ENCODE measurements at places on chromosomes 11 and 22.

- no peak for DNase-seq
These were observed 16.1 kb downstream of the POU2AF1 start for GRCh38 chr11:111362887-111363411.

DNA sequence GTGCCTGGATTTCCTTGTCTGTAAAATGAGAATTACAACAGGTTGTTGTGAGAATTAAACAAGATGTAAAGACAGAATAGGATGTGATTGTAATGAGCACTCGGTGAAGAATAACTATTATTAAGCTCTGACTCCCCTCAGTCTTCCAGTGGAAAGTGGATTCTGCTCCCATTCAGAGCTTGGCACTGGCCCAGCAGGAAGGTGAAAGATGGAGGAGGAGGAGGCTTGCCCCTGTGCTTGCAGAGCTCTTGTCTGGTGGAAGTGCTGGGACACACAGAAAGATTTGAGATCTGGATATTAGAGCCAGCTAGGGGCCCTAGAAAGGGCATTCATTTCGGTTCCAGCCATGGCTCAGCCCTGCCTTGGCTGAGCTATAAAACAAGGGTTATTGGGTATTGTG lies 28.2 kb downstream of the PHLDB1 start:
- DNase-seq, result no peak

DNA sequence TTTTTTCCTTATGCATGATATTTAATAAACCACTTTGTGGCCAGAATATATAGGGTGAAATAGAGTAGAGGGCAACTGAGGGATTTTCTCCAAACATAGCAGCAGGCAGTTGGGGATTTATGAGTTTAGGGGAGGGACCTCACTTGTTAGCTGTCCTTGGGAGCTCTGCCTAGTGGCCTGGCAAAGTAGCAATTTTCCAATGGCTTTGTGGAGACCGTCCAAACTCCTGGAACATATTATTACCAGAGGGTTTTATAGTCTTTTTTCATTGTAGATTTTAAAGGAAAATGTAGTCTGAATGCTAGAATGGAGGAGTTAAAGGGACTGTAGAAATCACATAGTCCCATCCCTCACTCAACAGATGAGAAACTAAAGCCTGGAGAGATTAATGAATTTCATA lies 32.3 kb downstream of the AMOTL1 start:
- DNase-seq, result no peak

DNA sequence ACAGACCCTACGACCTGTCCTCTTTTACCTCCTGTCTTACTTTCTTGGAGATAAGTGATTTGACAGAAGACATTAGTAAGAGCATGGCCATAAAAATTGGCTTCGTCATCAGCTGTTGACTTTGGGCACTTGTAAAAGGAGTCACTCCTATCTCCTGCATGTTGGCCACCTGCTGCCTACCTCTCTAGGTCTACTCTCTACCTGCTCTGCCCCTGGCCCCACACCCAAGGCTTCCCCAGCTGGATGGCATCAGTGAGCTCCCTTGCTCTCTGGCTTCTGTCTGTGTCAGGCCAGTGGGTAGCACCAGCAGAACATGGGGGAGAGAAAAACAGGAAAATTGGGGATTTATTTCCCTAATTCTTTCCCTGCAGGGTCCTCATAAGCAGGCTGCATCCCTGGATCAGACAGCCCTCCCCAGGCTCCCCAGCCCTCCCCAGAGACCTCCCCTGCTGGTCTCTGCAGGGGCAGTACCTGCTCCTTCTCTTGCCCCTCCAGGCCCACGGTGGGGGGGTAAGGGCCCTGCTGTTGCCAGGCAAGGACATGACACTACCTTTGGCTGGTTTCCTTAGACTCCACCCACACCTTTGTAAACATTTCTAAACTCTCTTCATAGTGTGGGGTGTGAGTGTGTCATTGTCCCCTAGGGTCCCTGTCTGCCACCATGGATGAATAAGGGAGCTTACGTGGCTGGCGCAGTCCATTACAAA lies 157.0 kb upstream of the NECTIN1 start:
- DNase-seq, result no peak

DNA sequence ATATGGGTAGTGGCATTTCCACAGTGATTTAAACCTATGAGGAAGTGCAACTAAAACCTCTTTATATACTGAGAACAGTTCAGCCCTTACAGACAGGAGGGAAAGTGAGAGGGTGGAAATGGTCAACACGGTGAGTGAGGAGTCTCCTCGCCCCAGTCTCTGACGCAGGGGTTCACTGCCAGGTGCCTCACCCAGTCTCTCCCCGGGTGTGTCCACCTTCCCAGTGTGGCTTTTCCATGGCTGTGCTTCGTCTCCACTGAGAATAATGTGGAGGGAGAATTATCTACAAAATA lies 116.6 kb upstream of the TOP3B start:
- DNase-seq, result no peak

DNA sequence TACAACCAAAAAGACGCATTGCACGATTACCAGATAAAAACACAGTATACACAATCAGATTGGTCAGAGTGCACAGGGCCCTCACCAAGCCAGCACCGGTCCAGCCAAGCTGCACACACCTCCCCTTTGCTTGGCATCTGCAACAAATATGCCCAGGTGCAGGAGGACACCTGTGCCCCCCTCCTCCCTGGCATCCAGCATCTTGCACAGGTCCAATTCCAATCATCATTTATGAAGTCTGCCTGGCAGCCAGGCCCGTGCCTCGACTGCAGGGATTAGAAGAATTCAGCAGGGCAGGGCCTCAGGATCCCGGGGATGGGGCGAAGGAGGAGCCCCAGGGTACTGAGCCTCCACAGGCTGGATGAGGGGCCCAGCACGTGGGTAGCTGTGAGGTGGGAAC lies 302.1 kb downstream of the CTTN start:
- no peak for DNase-seq

- DNase-seq, result no peak
These were observed 5.7 kb downstream of the DIXDC1 start for GRCh38 chr11:111942829-111943228.

- DNase-seq, result no peak
These were observed 11.5 kb downstream of the BMAL1 start for GRCh38 chr11:13289081-13289480.
